CD4-positive, alpha-beta T cell (primary cell): ENCODE measurements at places on chromosomes 3 and 15.

- DNase-seq, result no peak
Observed at GRCh38 chr3:183214277-183214612, 38.8 kb upstream of the B3GNT5 start.

DNA sequence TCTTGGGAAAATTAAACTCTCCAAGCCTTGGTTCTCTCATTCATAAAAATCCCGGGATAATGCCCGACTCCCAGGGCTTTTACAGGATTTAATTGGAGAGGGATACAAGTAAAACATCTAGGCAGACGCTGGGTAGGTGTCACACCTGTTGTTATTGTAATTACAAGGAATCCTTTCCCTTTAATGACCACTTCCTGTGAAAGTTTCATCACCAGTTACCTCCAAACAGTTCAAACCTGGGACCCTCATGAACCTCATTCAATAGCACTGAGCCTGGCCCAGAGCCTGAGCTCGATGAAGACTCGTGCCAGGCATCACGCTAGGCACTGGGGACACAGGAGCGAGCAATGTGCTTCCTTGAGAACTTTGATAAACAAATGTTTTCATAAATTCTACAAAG lies 2.1 kb upstream of the RYK start:
- no peak for DNase-seq

DNA sequence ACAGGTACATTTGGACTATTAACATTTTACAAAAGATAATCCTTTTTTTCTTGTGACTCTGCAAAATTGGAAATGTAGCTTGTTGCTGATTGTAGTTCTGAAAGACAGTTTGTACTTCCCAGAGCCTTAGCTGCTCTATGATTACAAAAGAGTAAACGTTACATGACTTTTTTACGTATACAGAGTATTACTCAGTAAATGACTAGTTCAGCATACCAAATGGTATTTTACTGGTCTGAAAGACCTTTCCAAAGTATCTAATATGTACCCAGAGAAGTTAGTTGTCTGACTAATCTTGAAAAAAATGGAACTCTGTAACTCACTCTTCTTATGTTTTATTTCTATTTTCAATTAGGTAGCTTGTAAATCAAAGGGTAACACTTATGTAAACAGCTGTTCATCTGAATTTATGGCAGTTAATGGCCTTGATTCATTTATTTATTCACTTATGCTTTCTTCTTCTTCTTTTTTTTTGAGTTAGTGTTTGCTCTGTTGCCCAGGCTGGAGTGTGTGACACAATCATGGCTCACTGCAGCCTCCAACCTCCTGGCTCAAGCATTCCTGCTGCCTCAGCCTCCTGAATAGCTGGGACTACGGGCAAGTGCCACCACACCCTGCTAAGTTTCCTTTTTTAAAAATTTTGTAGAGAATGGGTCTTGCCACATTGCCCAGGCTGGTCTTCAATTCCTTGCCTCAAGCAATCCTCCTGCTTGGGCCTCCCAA lies 151.7 kb downstream of the C3orf38 start:
- no peak for DNase-seq

GRCh38 chr3:166498446-166498845 lies 661.2 kb upstream of the BCHE start:
- no peak for DNase-seq

- no peak for DNase-seq
Observed at GRCh38 chr15:72566973-72567372, 87.5 kb upstream of the GOLGA6B start.

- no peak for DNase-seq
Observed at GRCh38 chr3:121330118-121330517, 215.7 kb downstream of the POLQ start.

GRCh38 chr3:18806633-18807032 lies 341.7 kb upstream of the KCNH8 start:
- DNase-seq, result no peak

GRCh38 chr3:194049394-194049793 lies 86.6 kb upstream of the HES1 start:
- no peak for DNase-seq

- DNase-seq, result no peak
Observed at GRCh38 chr3:37611771-37612170, 249.9 kb upstream of the CTDSPL start.
